GM23248 (cell line): ENCODE measurements at places on chromosomes 4 and X.
A peak's percentile ranks its signal among the peaks of the same experiment; 100 is the strongest.

GRCh38 chr4:108110450-108110849, 58.3 kb downstream of the LEF1 start:
- no peak for DNase-seq

GRCh38 chrX:148913971-148914370, 413.6 kb downstream of the AFF2 start:
- DNase-seq, result no peak

GRCh38 chr4:22063613-22064012, 115.0 kb upstream of the KCNIP4 start:
- peak; percentile 58 for DNase-seq

GRCh38 chrX:14775416-14775815, 97.5 kb downstream of the FANCB start:
- no peak for DNase-seq

DNA sequence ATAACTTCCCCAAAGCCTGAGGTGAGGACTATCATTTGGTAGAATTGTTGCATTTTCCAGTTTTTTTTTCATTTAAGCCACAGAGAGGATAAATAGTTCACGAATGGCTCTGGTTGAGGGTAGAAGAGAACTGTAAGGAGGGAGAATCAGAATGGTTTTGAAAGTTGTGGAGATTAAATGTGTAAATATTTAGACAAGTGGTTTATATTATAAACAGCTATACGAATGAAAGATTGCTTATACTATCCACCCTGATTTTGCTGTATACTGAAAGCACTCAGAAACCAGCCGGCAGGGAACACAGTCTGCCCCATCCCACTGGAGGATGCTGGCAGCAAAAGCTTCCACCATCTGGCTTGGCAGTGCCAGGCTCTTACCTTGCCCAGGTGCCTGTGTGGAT, 341.1 kb downstream of the RAPGEF2 start:
- no peak for DNase-seq

DNA sequence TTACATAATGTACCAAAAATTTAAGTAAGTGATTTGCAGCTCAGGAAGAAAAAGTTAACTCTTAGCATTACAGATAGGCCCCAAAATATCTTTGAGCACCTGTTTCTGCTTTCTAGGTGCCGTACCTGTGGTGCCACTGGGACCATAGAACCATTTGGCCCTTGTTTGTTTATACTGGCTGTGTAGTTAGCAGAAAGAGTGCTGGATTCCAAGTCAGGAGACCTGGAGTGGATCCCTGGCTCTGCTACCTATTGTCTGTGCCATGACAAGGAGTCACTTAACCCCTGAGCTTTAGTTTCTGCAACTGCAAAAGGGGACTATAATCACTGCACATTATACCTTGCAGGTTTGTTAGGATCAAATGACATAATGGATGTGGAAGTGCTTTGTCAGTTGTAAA, 137.8 kb upstream of the GPR101 start:
- DNase-seq, result no peak
